Amygdala (tissue), 56 donors: ENCODE measurements at places on chromosomes 5 and 9.

GRCh38 chr5:37206736-37207135, 42.4 kb downstream of the CPLANE1 start:
- DNase-seq, result no peak

GRCh38 chr5:144472221-144472620, 301.5 kb downstream of the KCTD16 start:
- DNase-seq, result no peak

GRCh38 chr5:180463216-180463900, 30.8 kb upstream of the CNOT6 start:
- no peak for DNase-seq

DNA sequence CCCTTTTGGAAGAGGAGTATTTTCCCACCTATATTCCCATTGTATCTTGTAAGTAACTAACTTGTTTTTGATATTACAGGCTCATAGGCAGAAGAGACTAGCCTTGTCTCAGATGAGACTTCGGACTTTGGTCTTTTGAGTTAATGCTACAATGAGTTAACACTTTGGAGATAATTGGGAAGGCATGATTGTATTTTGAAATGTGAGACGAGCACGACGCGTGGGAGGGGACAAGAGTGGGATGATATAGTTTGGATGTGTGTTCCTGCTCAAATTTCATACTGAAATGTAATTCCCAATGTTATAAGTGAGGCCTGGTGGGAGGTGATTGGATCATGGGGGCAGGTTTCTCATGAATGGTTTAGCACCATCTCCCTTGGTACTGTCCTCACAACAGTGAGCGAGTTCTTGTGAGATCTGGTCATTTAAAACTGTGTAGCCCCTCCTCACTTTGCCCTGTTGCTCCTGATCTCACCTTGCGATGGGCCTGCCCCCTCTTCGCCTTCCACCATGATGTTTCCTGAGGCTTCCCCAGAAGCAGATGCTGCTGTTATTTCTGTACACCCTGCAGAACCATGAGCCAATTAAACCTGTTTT, 721.5 kb upstream of the CTNND2 start:
- no peak for DNase-seq

DNA sequence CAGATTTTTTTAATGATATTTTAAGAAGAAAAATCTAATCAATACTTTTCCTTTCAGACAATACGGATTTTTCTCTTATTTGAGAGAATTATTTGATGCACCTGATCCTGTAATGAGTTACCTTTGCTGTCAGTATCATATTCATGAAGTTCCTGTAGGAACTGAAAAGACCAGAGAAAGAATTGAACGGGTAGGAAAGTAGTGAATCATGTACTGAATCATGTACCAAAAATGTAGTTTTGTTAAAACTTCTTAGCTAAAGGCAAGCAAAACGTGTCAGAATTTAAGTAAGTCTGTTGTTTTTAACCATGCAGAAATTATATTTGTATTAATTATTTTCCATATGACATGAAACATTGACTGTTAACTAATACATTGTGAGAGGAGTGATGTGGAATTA, 56.6 kb downstream of the SMC5 start:
- no peak for DNase-seq

DNA sequence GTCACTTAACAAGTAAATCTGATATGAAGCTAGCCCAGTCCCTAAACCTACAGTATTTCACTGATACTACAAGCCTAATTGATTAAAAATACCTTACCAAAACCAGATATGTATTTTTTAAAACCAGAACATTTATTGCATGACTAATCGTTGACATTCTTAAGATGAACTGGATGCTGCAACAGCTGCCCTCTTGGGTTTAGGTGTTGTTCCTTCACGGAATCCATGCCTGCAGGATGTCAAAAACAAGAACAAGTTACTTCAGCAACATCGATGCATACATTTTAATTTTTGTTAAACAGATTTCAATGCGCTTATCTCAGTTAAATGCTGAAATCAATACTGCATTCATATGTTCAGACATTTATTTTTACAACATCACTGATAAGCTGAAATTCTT, 2.7 kb downstream of the RPL37 start:
- no peak for DNase-seq

GRCh38 chr9:112061152-112061740, 113.9 kb downstream of the SUSD1 start:
- DNase-seq, result no peak

GRCh38 chr5:142346706-142347105, 21.9 kb upstream of the SPRY4 start:
- DNase-seq, result no peak

DNA sequence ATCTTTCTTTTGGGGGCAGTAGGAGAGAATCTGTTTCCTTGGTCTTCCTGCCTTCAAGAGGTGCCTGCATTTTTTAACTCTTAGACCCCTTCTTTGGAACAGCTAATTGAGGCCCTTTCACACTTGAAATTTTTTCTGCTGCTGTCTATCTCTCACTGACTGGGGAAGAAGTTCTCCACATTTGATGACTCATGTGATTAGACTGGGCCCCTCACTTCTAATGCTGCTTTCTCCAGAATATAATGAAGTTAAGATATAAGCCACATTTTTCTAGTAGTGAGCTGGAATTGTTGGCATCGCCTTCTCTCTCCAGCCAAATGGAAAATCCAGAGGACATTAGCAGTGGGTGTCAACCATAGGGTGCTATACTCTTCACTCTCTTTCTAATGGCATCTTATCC, 12.4 kb downstream of the ZNF474 start:
- no peak for DNase-seq

- no peak for DNase-seq
Measured at GRCh38 chr5:44747396-44747795, 61.4 kb upstream of the MRPS30 start.

- DNase-seq, result no peak
Measured at GRCh38 chr9:112772215-112772509, 21.6 kb downstream of the SNX30 start.

DNA sequence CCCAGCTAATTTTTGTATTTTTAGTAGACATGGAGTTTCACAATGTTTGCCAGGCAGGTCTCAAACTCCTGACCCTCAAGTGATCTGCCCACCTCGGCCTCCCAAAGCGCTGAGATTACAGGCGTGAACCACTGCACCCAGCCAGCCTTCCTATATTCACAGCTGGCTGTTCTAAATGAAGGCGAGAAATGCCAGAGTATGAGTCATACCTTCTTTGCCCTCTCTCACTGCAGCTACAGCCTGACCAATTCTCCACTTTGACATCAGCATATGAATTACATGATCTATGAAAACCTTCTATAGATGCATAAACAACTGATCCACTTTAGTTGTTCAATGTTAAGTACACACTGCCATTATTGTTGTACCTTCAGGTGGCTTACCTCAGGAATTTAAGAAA, 14.5 kb downstream of the APTX start:
- no peak for DNase-seq

- DNase-seq, result no peak
Measured at GRCh38 chr5:135747824-135748223, 86.6 kb upstream of the SLC25A48 start.

GRCh38 chr5:139473105-139473504, 2.3 kb downstream of the SMIM33 start:
- no peak for DNase-seq

GRCh38 chr9:31188496-31188895, 1195.9 kb upstream of the ACO1 start:
- no peak for DNase-seq

- no peak for DNase-seq
Measured at GRCh38 chr9:133578524-133579441, 30.4 kb downstream of the FAM163B start.

- no peak for DNase-seq
Measured at GRCh38 chr5:178232124-178232919, at the start of gene PHYKPL. PHYKPL (minus strand) TSS chr5:178232802; CDS start chr5:178232550, 252 bp downstream.

DNA sequence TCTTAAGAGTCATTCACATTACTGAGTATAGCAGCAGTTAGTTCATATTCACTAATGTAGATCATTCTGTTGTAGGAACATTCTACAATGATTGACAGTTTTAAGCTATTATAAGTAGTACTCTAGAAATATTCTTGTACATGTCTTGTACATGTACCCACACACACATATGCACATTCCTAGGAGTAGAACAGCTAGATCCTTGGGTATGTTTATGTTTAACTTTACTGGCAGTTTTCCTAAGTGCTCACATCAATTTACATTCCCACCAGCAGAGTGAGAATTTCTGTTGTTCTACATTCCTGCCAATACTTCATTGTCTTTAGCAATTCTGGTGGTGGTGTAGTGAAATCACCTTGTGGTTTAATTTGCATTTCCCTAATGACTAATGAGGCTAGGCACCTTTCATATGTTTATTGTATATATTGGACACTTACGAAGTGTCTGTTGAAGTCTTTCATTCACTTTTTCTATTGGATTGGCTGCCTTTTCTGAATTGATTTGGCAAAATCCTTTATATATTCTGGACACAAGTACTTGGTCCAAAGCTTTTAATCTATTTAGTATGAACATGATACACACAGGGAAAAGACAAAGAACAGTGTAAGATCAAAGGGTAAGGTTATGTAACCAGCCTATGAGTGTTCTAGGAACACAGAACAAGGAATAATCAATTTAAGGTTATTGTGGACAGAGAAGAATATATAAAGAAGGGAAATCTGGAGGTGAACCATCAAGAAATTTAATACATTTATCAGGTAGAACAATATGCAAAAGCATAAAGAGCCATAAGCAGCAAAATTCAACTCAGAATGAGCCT, 95.6 kb downstream of the MLLT3 start:
- DNase-seq, result no peak

DNA sequence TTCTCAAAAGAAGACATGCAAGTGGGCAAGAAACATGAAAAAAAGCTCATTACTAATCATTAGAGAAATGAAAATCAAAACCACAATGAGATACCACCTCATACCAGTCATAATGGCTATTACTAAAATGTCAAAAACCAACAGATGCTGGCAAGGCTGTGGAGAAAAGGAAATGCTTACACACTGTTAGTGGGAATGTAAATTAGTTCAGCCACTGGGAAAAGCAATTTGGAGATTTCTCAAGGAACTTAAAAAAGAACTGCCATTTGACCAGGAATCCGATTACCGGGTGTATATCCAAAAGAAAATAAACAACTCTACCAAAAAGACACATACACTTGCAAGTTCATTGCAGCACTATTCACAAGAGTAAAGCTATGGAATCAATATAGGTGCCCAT, 595.4 kb upstream of the RIOK2 start:
- no peak for DNase-seq

GRCh38 chr9:111904891-111905291, 8.3 kb downstream of the UGCG start:
- no peak for DNase-seq

DNA sequence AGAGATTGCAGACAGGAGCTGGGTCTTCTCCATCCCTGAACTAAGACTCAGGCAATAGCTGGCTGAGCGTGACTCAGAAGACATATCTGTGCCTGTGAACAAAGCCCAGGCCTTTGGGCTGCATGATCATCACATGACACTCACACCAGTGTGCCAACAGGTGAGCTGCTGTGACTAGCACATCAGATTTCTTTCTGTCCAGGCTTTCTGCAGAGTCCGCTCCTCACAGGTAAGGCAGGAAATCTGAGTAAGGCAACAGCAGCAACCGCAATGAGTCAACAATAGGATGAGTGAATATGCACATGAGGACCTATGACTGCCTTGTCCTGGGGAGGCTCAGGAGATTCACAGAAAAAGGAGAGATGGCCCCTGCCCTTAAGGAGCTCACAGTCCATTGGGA, 293.6 kb downstream of the ACTL7B start:
- DNase-seq, result no peak

DNA sequence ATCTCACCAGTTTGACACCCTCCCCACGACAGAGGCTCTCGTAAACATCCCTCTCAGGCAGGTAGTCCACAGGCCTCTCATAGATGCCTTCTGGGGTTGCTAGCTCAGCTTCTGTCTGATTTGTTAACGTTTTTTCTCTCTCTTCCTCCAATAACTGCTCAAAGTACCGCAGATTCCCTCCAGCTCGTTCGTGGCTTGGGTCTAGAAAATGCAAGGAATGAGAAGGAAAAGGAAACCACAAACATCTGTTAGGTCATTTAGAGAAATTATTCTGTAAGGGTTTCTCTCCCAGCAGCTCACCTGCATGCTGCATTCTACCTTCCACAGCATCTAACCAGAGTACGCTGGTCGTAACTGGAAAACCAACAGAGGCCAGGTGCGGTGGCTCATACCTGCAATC, 18.5 kb downstream of the P4HA2 start:
- DNase-seq, result no peak

GRCh38 chr5:83162601-83163000, 85.3 kb downstream of the XRCC4 start:
- no peak for DNase-seq

DNA sequence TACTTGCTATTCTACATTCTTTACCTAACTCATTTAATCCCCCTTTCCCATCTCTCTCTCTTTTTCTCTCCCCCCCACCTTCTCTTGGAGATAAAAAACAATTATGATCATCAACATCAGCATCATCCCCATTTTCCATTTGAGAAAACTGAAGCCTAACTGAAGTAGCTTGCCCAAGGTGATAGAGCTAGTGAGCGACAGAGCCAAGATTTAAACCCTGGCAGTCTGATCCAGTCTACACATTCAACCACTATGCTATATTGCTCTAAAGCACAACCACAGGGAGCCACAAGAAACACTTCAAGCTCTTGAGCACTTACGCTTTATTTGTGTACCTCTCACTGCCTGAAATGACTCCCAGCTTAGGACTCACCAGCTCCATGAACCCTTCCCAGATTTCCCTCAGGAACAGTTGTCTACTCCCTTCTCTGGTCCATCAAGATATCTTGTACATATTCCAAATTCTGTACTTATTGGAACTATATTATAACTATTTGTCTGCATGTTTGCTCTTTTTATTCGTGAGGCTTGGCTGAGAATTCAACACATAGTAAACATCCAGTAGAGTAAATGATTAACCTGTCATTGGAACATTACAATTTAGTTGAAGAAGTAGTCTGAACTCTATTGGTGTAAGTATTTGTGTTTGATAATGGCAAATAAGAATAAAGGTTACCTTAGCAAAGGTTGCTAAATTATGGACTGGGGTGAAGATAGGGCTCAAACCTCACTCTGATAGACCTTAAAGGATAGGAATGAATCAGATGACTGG, 164.8 kb downstream of the EFNA5 start:
- DNase-seq, result no peak

GRCh38 chr9:114900942-114901802, 29.2 kb downstream of the TNFSF8 start:
- DNase-seq, result no peak

DNA sequence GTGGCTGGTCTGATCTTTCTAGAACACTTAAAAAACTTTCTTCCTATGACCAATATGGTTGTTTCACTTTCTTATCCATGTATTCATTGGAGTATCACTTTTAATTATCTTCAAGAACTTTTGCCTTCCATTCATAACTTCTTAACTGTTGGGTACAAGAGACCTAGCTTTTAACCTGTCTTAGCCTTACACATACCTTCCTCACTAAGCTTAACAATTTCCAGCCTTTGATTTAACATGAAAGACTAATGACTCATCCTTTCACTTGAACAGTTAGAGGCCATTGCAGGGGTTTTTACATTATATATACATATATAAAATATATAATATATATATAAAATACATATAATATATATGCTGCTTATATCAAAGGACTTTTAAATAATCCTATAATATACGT, 57.9 kb downstream of the ABHD17B start:
- no peak for DNase-seq
